ENCODE measurements at places on chromosomes 11 and 22.

DNA sequence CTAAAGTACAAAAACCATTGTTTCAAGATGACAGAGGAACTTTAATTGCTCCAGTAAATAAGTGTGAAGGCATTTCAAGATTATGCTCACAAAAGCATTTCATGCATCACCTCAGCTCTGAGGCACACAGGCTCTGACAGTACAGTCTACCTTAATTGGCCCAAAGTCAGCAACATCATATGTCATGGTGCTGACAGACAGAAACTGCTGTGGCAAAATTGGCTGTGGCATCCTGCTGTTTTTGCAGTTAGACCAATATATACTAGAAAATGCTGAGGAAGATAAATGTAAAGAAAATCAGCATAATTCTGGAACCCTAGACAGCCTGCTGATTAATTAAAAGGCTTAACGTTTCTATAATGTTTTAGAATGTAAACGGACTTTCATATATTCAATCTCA lies 34.9 kb upstream of the PPP2R1B start:
- DNase-seq: no peak

GRCh38 chr11:8041576-8041975 lies 39.4 kb upstream of the TUB start:
- DNase-seq: no peak

GRCh38 chr22:23234409-23235161 lies 54.3 kb downstream of the BCR start:
- DNase-seq: no peak

GRCh38 chr11:67545280-67545679 lies 22.0 kb upstream of the CABP2 start:
- DNase-seq: no peak

DNA sequence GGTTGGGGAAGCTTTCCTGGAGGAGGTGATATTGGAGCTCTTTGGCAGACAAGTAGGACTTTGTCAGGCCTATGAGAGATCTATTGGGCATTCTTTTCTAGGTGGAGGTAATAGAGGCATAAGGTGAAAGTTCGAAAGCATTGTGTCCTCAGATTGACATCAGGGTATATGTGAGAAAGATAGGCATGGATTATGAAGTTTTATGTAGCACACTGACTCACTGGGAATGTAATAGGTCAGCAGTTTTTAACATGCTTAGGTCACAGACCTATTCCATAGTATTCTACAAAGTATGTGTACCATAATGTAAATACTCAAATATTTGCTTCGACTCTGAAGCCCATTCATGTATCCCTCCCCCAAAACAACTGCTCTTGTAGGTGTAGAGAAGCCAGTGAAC lies 11.8 kb downstream of the HIKESHI start:
- DNase-seq: no peak

DNA sequence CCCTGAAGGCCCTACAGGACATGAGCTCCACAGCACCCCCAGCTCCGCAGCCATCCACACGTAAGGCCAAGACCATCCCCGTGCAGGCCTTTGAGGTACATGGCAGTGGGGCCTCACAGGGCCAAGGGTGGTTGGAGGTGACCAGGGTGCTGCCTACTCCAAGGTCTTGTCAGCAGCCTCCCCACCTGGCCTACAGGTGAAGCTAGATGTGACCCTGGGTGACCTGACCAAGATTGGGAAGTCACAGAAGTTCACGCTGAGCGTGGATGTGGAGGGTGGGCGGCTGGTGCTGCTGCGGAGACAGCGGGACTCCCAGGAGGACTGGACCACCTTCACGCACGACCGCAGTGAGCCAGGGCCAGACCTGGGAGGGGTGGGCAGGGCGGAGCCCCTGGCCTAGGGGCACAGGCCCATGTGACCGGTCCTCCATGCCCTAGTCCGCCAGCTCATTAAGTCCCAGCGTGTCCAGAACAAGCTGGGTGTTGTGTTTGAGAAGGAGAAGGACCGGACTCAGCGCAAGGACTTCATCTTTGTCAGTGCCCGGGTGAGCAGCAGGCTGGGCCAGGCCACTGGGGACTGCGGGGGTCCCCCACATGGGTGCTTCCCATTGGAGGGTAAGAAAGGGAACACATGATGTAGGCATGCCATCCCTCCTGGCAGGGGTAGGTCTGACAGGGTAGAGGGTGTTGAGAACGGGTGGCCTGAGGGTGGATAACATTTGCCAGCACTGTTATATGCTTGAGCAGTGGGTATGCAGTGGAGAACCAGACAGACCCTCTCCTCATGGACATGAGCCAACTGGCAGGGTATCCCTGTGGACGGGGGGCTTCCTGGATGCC lies 5.6 kb downstream of the INPPL1 start:
- DNase-seq: no peak

DNA sequence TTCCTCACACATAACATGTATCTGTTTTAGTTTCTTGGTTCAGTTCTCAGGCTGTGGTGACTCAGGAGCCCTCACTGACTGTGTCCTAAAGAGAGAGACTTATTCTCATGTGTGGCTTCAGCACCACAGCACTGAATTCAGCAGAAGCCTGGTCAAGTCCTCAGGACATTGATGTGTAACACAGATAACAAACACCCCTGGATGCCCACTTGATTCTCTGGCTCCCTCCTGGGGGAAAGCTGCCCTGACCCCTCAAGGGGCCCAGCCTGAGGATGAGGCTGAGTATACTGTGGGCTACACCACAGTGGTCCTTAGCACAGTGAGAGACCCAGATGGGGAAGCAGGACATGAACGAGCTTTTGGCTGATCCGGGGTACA lies 87.2 kb upstream of the VPREB1 start:
- DNase-seq: no peak

DNA sequence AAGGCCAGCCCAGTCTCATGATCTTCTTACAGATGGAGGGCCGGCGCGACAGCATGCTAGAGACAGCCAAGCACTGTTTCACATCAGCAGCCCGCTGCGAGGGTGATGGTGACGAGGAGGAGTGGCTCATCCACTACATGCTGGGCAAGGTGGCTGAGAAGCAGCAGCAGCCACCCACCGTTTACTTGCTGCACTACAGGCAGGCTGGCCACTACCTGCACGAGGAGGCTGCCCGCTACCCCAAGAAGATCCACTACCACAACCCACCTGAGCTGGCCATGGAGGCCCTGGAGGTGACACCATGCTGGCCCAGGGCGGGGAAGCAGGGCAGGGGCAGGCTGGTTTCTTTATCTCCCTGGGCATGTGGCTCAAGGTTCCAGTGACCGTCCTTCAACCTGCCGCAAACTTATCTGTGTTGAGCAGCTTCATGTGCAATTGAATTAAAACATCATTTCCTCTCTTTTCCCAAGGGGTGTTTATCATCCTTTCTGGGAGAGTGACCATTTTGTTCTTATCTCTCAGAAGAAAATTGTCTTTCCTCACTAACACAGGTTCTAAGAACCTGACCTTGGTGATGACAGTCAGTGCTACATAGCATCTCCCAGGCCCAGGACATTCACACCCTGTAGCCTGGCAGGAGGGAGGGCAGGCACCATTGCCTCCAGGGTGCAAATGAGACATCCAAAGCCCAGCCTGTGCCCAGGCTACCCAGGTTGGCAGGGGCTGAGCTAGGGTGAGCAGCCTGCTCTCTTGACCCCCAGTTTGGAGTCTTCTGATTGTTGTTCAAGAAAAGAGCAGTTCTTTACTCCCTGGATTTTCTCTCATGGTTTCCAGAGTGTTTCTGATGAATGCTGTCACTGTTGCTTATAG lies 80.7 kb downstream of the CABIN1 start:
- no peak for DNase-seq

- no peak for DNase-seq
These were observed 3.1 kb upstream of the SH3BP1 start for GRCh38 chr22:37636186-37636948.

- DNase-seq: no peak
These were observed 15.7 kb upstream of the MYEOV start for GRCh38 chr11:69278091-69278867.

DNA sequence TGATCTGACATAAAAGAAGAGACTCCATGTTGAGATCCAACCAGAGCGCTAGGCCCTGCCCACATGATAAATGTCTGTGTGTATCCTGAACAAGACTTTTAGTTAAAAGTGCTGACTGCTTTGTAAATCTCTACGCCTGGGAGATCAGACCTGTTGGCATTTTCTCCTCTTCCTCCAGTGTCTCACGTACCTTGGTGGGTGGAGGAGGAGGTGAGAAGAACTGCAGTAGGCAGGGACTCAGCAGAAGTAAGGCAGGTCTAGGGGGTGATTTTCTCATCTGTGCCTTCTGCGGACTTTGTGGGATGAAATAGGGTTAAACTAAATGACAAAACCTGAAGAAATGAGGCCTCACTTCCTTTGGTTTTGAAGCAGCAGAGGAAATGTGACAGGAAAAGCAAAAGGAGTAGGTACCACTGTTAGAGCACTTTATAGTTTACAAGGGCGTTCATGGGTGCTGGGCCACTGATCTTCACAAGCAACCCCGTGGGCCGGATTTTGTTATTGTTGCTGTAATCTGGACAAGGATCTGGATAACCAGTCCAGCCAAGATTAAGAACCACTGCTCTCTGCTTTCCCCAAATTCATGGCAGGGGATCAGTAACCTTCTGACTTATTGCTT lies 36.7 kb upstream of the PLET1 start:
- no peak for DNase-seq

GRCh38 chr22:46591930-46592329 lies 28.3 kb upstream of the GRAMD4 start:
- no peak for DNase-seq

DNA sequence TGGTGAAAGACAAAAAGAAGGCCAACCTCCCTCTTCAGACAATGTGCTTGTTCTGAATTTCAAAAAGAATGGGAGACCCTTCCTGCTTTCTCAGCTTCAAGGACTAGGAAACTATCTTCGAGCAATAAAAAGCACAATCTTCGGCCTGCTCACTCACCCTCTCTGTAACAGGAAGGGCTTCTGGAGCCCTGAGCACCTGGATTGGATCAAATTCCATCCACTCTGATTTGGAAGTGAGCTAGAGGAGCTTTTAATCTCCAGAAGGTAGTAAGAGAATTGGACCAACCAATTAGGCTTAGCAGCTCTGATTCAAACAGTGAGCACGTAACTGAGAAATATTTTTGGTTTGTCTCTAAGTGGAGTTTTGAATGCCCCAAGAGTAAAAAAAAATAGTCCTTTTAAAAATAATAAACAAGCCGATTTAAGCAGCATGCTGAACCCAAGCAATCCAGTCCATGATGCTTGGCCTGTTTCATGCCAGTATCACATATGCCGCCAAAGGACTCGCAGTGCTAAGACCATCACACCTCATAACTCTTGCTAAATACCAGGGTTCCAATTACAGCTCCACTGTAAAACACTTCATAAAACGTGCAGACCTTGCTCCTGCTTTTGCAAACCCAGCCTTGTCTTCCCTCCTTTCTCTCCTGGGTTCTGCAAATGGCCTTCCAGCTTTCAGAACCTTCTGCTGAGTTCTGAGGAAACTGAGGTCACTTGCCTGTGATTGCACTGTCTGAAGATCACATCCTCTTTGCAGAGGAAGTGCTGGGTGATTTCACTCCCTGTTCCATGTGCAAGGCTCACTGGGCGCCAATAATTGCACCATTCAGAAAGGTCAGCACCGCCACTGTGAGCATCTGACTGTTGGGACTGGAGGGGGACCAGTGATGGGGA lies 74.4 kb downstream of the SLC1A2 start:
- DNase-seq: no peak

GRCh38 chr11:57798905-57799559 lies 37.4 kb downstream of the CTNND1 start:
- DNase-seq: no peak

GRCh38 chr11:77044886-77045285 lies 10.7 kb downstream of the B3GNT6 start:
- DNase-seq: no peak

GRCh38 chr11:69711822-69712801 lies 8.3 kb upstream of the FGF19 start:
- DNase-seq: no peak

DNA sequence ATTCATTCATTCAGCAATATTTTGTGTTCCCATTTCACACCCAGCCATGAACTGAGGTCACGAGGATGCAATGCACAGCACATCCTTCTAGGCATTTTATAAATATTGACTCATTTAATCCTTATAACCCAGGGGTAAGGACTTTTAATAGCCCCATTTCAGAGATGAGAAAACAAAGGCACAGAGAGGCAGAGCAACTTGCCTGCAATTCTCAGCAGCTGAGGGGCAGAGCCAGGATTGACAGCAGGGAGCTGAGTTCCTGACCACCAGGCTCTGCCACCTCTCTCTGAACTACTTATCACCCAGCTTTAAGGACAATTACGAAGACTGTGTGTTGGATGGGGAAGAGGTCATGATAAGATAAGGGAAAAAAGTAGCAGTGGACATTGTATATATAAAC lies 12.8 kb upstream of the FGF3 start:
- no peak for DNase-seq

- DNase-seq: no peak
These were observed 1.1 kb downstream of the LRP4 start for GRCh38 chr11:46917109-46917761.

GRCh38 chr11:75869661-75870455 lies 54.8 kb downstream of the UVRAG start:
- DNase-seq: no peak

DNA sequence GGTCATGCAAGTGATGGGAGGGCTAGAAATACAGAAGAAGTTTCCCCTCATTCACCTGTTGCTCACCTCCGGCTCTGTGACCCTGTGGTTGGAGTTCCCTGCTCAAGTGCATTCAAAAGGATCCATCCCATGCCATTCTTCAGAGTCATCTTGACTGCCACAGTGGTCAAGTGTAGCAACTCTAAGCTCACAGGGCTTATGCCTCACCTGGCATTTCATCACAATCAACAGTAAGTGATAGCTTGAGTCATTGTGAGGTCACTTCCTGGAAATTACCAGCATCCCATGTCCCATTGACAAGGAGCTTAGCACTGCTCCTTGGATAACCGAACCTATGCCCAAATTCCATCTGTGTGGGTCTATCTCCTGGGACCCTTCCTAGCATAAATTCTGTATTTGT lies 55.6 kb downstream of the OR4C45 start:
- DNase-seq: no peak

DNA sequence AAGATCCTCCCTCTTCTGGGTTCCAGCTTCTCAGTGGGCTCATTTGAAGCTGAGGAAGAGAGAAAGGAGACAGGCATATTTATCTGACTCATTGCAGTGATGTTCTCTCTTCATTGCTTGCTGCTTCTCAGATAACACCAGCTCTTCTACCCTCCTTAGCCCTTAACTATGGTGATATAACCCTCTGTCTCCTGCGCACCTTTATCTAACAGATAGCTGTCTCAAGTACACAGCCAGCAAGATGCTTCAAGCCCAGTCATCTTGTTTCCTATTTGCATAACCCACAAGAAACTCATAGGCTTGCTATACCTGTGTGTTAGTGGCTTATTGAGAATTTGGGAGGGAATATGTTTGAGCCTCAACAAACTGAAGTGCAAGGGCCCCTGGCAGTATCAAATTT lies 12.6 kb downstream of the PRSS23 start:
- DNase-seq: no peak

All from stimulated activated CD4-positive, alpha-beta T cell treated with anti-CD3 and anti-CD28 coated beads, Interleukin-15, amount 100 ng/mL, for 1 hour (primary cell).